ENCODE measurements at places on chromosomes 3 and 15.

- DNase-seq: no peak
Measured at GRCh38 chr15:92661069-92661468, 5.5 kb upstream of the FAM174B start.

GRCh38 chr3:115099986-115100571 lies 47.0 kb downstream of the ZBTB20 start:
- no peak for DNase-seq

GRCh38 chr15:81049835-81050234 lies 49.1 kb downstream of the TLNRD1 start:
- no peak for DNase-seq

GRCh38 chr3:33331414-33331813 lies 54.2 kb downstream of the FBXL2 start:
- DNase-seq: no peak

DNA sequence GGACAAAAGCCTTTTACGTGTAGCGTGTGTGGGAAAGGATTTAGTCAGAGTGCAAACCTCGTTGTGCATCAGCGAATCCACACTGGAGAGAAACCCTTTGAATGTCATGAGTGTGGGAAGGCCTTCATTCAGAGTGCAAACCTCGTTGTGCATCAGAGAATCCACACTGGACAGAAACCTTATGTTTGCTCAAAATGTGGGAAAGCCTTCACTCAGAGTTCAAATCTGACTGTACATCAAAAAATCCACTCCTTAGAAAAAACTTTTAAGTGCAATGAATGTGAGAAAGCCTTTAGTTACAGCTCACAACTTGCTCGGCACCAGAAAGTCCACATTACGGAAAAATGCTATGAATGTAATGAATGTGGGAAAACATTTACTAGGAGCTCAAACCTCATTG lies 10.5 kb downstream of the ZNF35 start:
- DNase-seq: no peak

DNA sequence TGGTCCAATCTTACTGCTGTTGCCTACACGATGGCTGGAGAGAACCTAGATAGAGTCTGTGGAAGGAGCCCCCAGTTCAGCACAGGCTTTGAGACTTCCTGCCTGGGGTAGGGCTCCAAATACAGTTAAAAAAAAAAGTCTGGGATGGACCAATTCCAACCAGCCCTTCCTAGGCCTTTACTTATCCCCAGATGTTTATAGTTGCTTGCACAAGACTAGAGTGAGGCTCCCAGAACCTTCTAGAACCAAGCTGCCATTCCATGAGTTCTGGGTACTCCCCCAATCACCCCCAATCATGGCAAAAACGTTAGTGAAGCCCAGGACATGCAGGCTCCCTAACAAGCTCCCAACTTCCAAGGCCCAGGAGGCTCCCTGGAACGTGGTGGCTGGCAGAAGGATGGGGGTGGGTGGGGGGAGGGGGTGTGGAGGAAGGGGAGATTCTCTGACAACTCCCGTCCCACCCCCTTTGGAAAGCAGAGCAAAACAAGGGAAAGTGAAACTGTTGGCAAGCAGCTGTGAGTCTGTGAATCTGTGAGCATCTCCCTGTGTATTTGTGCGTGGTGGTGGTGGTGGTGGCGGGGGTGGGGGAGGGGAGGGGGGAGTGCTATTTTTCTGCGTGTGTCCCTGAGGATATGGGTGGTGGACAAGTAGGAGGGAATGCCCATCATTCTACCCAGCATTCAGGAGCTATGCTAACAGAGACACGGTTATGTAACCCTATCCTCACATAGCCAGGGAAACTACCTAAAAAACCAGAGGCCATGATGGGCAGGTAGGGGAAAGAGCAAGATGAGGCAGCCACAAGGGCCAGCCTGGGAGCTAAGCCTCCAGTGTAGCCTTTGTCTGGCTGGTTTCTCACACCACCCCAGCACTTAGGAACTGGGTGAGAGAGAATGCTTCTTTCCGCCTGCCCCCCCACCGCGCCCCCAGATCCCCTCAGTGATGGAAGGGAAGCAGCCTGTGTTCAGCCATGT lies 2.0 kb downstream of the MST1R start:
- no peak for DNase-seq

- no peak for DNase-seq
Measured at GRCh38 chr15:50145451-50145872, 26.4 kb upstream of the ATP8B4 start.

- no peak for DNase-seq
Measured at GRCh38 chr15:64740311-64741170, 34.8 kb downstream of the RBPMS2 start.

GRCh38 chr15:67422296-67422695 lies 98.6 kb upstream of the C15orf61 start:
- DNase-seq: no peak

GRCh38 chr3:73475175-73475574 lies 149.6 kb downstream of the PDZRN3 start:
- no peak for DNase-seq

GRCh38 chr3:111810909-111811308 lies 48.2 kb upstream of the PHLDB2 start:
- no peak for DNase-seq

Data from activated B cell treated with CpG ODN at 0.5 μM for 24 hours (primary cell).